ENCODE measurements at places on chromosomes 5 and 9. TPM values are rescaled to one million over a fixed set of nuclear protein-coding genes. Genes with fewer than 3 reads are reported as not detected.
A peak's percentile ranks its signal among the peaks of the same experiment; 100 is the strongest.

GRCh38 chr9:133056533-133056932, 5.2 kb upstream of the CEL start:
- no peaks in the 10 kb centered on the region for H3K27me3 ChIP-seq
- H3K27ac ChIP-seq = no peak overlapping the region

N4BP3 gene
- 12.7 TPM for total RNA-seq

- no peak overlapping the region for H3K4me3 ChIP-seq
- H3K27me3 ChIP-seq = no peaks in the 10 kb centered on the region
- H3K27ac ChIP-seq = no peak overlapping the region
- no peaks in the 10 kb centered on the region for H3K4me1 ChIP-seq
These were observed 1070.0 kb downstream of the CDH12 start for GRCh38 chr5:21783074-21783679.

DNA sequence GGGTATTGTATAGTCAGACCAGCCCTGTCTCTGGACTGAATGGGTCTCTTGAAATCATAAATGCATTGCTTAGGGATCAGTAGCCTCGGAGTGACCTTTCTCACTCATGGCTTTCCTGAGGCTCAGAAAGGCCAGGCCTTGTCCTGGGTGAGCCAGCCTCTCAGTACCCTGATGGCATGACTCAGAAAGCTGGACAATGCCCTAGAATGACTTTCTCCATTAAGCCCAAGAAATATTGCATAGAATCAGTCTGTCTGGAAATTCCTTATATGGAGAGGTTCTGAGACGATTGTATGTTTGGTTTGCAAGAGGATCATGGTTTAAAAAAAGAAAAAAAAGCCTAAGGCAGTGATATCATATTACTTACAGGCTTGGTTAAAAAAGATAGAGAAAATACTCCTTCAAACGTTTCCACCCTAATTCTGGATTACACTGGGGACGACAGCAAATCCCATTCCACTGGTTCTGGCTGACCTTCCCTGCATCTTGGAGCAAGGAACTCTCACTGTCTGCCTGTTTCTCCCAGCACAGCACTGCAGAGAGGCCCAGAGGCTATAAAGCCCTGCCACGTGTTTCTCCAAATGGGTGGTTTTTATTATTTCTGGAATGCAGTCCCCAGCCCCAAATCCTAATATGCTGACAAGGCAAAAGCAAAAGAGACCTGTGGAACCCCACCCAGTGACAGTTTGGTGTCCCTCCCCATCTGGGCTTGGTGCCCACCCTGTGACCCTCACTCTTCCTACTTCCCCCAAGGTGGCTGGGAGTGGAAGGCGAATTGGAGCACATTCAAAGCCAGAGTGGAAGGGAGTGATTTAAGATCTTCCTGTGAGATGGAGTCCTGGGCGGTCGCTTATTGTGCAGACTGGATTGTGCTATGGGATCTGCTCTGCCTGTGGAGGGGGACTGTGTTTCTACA, 34.4 kb downstream of the MAP1B start:
- no peak overlapping the region for H3K4me3 ChIP-seq
- peak overlapping the region; percentile 14 for H3K27ac ChIP-seq
- no peak for DNase-seq
- no peaks in the 10 kb centered on the region for H3K27me3 ChIP-seq
- no peaks in the 10 kb centered on the region for H3K4me1 ChIP-seq

DNA sequence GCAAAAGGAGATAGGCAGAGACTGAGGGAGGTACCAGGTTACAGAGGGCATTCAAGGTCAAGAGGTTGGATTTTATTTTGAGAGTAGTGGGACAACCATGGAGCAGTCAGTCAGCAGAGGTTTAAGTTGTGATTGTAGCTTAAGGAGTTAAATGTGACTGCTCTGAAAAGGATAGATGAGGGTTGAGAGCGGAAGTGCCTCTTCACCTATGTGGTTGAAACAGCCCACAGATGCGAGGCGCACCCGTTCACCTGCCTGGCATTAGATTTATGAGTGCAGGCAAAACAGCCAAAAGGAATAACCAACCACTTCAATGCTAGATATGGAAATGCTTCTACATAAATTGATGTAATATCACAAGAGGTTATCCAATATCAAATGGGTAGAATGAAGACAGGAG, 8.4 kb downstream of the ZNF474 start:
- no peak for DNase-seq
- H3K27ac ChIP-seq = no peak overlapping the region
- no peak overlapping the region for H3K4me3 ChIP-seq
- peaks cover 2% of the 10 kb centered on the region for H3K4me1 ChIP-seq

GRCh38 chr9:101574731-101575333, 19.9 kb downstream of the PPP3R2 start:
- no peaks in the 10 kb centered on the region for H3K27me3 ChIP-seq
- DNase-seq = no peak
- H3K4me3 ChIP-seq = no peak overlapping the region
- H3K36me3 ChIP-seq = no peaks in the 10 kb centered on the region

- peaks cover 4% of the 10 kb centered on the region for H3K4me1 ChIP-seq
- no peaks in the 10 kb centered on the region for H3K36me3 ChIP-seq
- DNase-seq = no peak
- H3K4me3 ChIP-seq = no peak overlapping the region
- H3K27ac ChIP-seq = no peak overlapping the region
These were observed 11.7 kb downstream of the CDC14B start for GRCh38 chr9:96607971-96608370.

HMGCS1 gene
- total RNA-seq = 190 TPM

GRCh38 chr9:71916834-71917534, 5.5 kb downstream of the C9orf85 start:
- H3K36me3 ChIP-seq = peaks cover 30% of the 10 kb centered on the region
- no peak for DNase-seq
- no peaks in the 10 kb centered on the region for H3K27me3 ChIP-seq
- H3K27ac ChIP-seq = no peak overlapping the region
- H3K4me1 ChIP-seq = no peaks in the 10 kb centered on the region
- H3K4me3 ChIP-seq = no peak overlapping the region

DNA sequence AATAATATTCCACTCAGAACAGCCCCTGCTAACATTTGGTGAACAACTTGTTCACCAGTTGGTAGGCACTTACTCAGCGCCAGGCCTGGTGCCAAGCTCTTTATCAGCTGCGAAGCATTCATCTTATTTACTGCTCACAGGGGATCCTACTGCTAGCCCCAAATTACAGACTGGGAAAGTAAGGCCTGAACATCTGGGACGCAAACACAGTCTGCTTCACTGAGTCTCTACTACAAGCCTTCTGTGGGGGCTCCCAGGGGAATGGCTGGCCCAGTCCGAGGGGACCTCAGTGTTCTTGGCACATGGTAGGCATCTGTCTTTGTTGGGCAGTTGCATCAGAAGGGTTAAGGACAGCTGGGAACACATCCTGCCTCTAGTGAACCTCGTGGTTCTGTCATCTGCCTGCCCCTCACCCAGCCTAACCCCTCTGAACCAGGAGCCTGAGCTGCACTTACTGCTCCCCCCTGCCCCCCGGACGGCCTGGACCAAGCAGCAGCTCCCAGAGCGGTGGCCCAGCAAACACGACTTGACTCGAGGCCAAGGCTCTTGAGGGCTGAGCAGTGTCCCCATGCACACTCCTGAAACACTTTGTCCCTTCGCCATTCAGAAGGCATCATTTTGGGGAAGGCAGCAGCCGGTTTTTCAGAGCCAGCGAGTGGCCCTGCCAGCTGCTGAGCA, at the start of gene PHYHD1:
Gene PHYHD1 (plus strand): TSS at position 602 of the 678 bp plus-strand sequence. CDS start 1,342 bp downstream, outside the sequence.
- peaks cover 28% of the 10 kb centered on the region for H3K36me3 ChIP-seq
- DNase-seq = peak; percentile 53
- H3K4me3 ChIP-seq = peak within 1 kb of the TSS; percentile 76
- H3K4me1 ChIP-seq = no peaks in the 10 kb centered on the region
- H3K27me3 ChIP-seq = no peaks in the 10 kb centered on the region
- H3K27ac ChIP-seq = peak within 1 kb of the TSS; percentile 49

GRCh38 chr5:142551338-142552067, 134.4 kb downstream of the FGF1 start:
- peak; percentile 85 for DNase-seq
- H3K36me3 ChIP-seq = no peaks in the 10 kb centered on the region
- no peak overlapping the region for H3K27ac ChIP-seq
- H3K27me3 ChIP-seq = no peaks in the 10 kb centered on the region
- H3K4me1 ChIP-seq = no peaks in the 10 kb centered on the region

GRCh38 chr5:38417658-38418017, 138.8 kb downstream of the LIFR start:
- peaks cover 5% of the 10 kb centered on the region for H3K4me1 ChIP-seq
- no peak overlapping the region for H3K27ac ChIP-seq
- peaks cover 5% of the 10 kb centered on the region for H3K27me3 ChIP-seq
- no peak for DNase-seq
- no peaks in the 10 kb centered on the region for H3K36me3 ChIP-seq

GRCh38 chr9:91913986-91914385, 36.0 kb downstream of the ROR2 start:
- peak; percentile 20 for DNase-seq
- no peak overlapping the region for H3K4me3 ChIP-seq
- H3K36me3 ChIP-seq = peaks cover 72% of the 10 kb centered on the region
- no peak overlapping the region for H3K27ac ChIP-seq

GRCh38 chr9:29844251-29844650, 2271.0 kb upstream of the C9orf72 start:
- H3K36me3 ChIP-seq = no peaks in the 10 kb centered on the region
- H3K4me3 ChIP-seq = no peak overlapping the region
- no peaks in the 10 kb centered on the region for H3K27me3 ChIP-seq
- DNase-seq = no peak
- H3K27ac ChIP-seq = no peak overlapping the region

SPATA31C1 gene
- not detected for total RNA-seq

KCNMB1 gene
- 0.09 TPM for total RNA-seq

DNA sequence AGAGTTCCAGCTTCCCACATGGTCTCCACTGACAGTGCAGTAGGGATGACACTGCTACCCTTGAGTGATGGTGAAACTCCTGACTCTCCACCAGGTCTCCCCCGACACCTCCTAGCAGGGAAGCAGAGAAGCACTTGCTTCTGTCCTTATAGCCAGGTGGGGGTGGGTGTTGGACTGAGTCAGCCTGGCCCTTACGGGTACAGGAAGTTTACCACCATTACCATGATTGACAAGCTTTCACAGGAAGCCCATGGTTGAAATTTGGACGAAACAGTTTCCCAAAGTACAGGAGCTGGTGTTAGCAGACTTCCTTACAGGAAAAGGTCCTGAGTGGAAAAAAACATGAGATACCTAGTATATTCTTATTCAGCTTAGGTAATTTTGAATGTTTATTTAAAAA, 3.1 kb upstream of the FBXL7 start:
- no peaks in the 10 kb centered on the region for H3K27me3 ChIP-seq
- H3K36me3 ChIP-seq = no peaks in the 10 kb centered on the region
- no peak overlapping the region for H3K4me3 ChIP-seq
- H3K4me1 ChIP-seq = no peaks in the 10 kb centered on the region
- no peak overlapping the region for H3K27ac ChIP-seq
- DNase-seq = no peak

GABRA1 gene
- total RNA-seq = 0.33 TPM

CHSY3 gene
- total RNA-seq = 2.4 TPM

DNA sequence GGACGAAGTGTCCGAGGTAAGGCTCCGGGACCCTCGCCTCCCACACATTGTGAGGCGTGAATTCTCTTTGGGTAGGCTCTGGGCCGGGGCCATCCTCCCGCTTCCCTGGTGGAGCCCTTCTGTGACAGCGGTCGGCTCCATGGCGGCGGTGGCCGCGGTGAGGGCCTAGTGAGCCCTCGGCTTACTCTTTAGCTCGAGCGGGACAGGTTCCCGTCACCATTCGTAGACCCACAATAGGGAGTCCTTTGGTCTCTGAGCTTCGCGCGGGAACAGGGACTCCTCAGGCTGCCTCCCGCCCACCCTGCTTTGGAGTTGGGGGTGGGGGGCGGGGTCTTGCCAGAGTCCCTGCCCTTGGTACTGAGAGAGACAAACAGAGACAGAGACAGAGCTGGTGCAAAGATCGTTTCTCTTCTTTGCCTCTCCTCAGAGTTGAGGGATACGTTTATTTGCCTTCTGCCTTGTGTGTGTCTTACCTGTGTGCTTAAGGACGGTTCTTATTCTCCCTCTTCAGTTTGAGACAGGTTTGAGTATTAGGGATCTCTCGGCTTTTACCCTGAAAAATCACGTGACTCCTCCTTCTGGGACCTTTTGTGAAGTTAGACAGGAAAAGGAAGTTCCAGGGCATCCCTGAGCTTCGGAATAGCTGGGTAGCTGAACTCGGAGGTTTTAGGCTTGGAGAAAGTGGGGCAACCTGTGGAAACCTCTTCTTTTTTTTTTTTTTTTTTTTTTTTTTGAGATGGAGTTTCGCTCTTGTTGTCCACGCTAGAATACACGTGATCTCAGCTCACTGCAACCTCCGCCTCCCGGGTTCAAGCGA, 833 bp downstream of the ANKHD1 start:
- DNase-seq = peak; percentile 91
- peak overlapping the region; percentile 94 for H3K27ac ChIP-seq
- H3K4me1 ChIP-seq = no peaks in the 10 kb centered on the region
- no peaks in the 10 kb centered on the region for H3K27me3 ChIP-seq
- H3K36me3 ChIP-seq = peaks cover 8% of the 10 kb centered on the region

- H3K27ac ChIP-seq = peak overlapping the region; percentile 50
- H3K27me3 ChIP-seq = peaks cover 7% of the 10 kb centered on the region
- no peak overlapping the region for H3K4me3 ChIP-seq
- no peak for DNase-seq
- no peaks in the 10 kb centered on the region for H3K4me1 ChIP-seq
These were observed 204.7 kb downstream of the TTLL11 start for GRCh38 chr9:121888438-121888775.

DNA sequence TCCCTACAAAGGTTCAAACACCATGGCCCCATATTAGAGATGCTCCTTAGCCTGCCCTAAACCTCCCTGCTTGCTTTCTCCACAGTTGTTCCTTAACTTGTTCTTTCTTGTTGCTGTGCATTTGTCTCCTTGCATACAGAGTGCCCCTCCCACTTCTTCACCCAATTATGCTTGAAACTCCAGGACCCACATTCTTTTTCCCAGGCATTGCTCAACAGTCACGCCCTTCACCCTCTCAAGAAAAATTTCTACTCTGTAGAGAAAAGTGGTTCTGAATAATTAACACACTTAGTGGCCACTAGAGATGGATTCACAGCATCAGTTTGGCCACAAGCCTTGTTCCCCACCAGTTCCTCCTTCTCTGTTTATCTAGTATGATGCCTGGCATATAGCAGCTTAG, 57.7 kb downstream of the NREP start:
- DNase-seq = no peak
- H3K4me1 ChIP-seq = no peaks in the 10 kb centered on the region
- H3K36me3 ChIP-seq = no peaks in the 10 kb centered on the region
- H3K27ac ChIP-seq = no peak overlapping the region
- no peak overlapping the region for H3K4me3 ChIP-seq

COL15A1 gene
- 0.07 TPM for total RNA-seq

- peaks cover 38% of the 10 kb centered on the region for H3K27me3 ChIP-seq
- H3K27ac ChIP-seq = no peak overlapping the region
- DNase-seq = peak; percentile 44
These were observed 79.1 kb upstream of the IER5L start for GRCh38 chr9:129256959-129257713.

- no peak overlapping the region for H3K4me3 ChIP-seq
- peaks cover 45% of the 10 kb centered on the region for H3K27me3 ChIP-seq
- DNase-seq = peak; percentile 47
- no peaks in the 10 kb centered on the region for H3K4me1 ChIP-seq
These were observed 128.5 kb upstream of the LPCAT1 start for GRCh38 chr5:1651971-1652872.

Data from endodermal cell (in vitro differentiated cells).